ENCODE measurements at places on chromosomes 3 and 15.

DNA sequence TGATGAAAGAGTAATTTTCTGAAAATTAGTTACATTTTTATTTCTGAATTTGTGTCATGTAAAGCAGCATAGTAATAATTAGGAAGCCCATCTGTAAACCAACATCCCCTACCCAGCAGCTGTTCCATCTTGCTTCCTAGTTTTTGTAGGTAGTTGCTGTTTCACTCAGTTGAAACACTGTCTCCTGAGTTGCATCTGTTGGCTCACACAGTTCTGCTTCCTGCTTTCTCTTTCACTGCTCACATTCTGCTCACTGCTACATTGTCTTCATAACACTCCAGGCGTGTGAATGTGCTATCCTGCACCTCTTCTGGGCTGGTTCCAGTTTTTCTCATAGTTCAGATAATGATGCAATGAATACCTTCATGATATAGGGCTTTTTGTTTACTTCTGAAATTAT lies 123.4 kb downstream of the EPHB1 start:
- no peak for DNase-seq

GRCh38 chr3:136559896-136560295 lies 192.3 kb downstream of the STAG1 start:
- no peak for DNase-seq

DNA sequence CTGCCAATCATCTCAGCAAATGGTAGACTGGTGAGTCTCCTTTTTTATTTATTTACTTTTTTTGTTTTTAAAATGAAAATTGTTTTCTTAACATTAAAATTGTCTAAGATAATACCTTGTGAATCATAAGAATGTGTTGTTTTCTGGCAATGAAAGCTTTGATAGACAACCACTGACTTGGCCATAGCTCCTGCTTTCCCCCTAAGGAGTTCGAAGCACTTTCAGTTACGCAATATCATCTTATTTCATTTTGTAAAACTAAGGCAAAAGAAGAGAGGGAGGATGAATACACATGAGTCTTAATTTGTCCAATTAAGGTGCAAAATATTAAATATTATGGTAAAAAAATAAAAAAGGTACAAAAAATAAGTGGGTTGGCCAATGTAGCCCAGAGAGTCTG lies 74.8 kb upstream of the PLCL2 start:
- DNase-seq = no peak

DNA sequence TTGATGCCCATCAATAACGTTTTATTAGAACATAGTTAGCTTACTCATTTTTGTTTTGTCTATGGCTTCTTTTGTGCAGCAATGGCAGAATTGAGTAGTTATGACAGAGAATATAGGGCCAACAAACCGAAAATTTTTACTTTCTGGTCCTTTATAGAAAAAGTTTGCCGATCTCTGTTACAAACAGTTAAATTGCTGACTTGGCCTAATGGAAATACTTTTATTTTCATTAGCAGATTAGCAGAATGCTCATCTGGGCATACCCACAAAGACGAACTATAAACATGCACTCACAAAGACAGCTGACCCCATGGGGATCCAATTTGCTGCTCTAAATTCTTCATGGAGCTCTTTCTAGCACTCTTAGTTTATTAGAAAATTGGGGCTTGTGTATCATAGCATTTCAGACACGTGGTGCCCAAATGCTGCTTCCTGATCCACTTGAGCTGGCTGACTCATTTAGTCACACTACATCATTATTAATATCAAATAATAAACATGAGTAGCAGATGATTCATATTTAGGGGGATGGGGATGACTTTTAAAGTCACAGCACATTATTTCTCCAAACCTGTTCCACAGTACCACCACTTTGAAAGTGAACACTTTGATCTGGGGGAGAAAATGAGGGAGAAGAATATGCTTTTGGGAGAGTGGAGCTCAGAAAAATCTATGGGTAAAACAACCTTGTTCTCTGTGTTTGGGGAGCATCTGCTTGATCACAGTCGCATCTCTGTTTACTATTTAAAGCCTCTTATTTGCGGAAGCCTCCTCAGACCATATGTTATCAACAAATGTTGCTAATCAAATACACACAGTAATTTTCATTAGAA lies 228.1 kb upstream of the FEZF2 start:
- DNase-seq = no peak

DNA sequence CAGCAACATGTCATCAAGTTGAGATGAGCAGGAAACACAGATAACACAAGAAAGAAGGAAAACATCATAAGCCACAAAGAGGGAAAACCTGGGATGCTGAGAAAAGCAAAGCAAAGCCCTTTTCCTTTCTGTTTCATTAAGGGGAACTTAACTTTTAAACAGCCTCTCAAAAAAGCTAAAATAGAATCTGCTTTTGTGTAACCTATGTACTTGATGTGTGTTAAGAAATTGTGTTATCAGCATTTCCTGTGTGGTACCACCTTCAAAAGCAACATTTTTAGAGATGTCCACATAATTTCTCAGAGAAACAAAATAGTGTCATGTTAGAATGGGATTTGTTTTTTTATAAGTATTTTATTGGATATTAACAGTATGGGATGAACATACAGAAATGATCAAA lies 206.2 kb downstream of the IL20RB start:
- no peak for DNase-seq

- no peak for DNase-seq
These were observed 201.6 kb upstream of the RGMA start for GRCh38 chr15:93290618-93290946.

DNA sequence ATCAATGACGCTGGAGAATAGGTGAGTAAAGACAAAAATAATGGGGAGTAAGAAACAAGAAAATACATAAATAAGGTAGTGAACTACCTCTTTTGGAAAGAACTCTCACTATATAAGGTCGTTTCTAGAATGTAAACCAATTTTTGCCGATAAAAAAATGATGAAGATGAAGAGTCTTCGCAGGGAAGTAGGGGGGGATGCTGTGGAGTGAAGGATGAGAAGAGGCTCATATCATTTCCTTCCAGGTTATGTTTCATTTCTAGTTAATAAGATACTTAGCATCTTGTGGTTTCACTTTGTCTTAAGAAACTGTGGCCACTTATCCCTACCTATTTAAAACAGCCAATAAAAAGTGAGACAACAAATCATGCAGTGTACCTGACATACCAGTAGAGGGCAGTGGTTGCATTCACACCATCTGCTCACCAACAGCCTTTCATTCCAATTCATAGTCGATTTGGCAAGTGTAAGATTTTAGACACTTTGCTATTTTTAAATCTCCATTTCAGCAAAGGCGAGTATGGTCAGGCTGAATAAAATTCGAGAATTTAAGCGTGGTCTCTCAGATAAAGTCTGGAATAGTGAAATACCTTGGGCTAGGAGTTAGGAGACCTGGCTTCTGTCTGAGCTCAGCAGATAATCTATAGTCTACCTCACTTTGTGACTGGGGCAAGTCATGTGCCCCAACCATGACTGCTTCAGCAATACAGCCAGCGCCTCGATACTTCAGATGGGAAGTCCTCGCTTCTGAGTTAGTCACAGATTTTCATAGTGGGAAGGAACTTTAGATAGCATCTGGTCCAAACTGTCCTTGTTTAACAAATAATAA lies 28.9 kb upstream of the ICE2 start:
- DNase-seq = no peak

GRCh38 chr3:123739106-123739505 lies 145.0 kb downstream of the MYLK start:
- DNase-seq = no peak

DNA sequence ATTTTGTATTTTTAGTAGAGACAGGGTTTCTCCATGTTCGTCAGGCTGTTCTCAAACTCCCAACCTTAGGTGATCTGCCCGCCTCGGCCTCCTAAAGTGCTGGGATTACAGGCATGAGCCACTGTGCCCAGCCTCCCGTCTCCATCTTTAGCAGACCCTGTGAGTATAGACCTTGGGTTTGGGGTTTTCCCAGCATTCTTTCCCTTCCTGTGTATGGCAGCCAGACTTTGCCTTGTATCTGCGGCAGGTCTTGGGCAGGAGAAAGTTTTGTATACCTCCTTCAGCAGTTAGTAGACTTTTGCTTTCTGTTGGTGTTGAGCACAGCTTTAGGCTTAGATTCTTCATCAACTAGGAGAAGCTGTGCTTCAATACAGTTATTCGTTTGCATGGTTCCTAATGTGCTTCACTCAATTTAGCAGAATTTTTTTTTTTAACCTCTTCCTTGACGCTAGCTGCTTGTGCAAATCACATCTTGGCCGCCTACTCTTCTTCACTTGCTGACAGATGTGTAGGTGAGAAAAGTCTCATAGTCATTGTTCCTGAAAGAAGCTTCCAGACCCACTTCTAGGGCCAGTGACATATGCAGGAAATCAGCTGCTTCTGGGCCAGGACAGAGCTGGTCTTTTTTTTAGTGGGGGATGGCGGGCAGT lies 38.4 kb downstream of the MAP2K1 start:
- DNase-seq = no peak

GRCh38 chr3:39106281-39106811 lies 1.1 kb downstream of the GORASP1 start:
- DNase-seq = no peak

GRCh38 chr15:98876451-98877369 lies 130.9 kb downstream of the PGPEP1L start:
- DNase-seq = no peak

DNA sequence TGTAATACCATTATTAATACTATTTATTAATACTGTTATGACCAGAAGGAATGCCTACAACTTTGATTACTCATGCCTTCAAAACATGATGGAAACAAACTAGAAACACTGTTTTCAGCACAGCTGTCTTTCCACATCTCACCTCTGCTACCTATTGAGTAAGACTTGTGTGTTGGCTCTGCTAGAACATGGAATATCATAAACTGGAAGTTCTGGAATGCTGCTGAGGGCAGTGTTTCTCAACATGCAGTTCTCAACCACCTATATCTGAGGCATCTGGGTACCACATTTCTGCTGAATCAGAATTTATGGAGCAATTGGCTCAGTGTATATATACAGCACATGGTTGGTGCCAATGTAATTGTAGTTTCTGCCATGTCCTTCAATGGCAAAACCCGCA lies 392.1 kb downstream of the TUSC7 start:
- no peak for DNase-seq

- DNase-seq = no peak
These were observed 2.3 kb downstream of the SUCNR1 start for GRCh38 chr3:151875759-151876158.

GRCh38 chr3:117463276-117464115 lies 753.9 kb downstream of the TUSC7 start:
- no peak for DNase-seq

DNA sequence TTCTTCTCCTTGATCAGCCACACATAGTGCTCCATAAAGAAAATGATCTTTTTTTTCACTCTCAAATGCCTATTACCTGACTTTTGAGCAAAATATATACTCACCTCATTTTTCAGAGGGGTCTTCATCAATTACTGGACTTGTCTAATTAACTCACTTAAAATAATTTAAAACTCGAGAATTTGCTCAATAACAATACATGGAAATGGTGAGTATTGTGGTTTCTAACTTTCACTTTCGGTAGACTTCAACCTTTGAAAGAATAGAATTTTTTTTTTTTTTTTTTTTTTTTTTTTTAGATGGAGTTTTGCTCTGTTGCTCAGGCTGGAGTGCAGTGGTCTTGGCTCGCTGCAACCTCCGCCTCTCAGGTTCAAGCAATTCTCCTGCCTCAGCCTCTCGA lies 17.7 kb upstream of the EPHB1 start:
- no peak for DNase-seq

GRCh38 chr15:42191610-42192346 lies 16.3 kb downstream of the VPS39 start:
- DNase-seq = no peak

- DNase-seq = no peak
These were observed 16.9 kb downstream of the ABHD2 start for GRCh38 chr15:89105147-89105546.

DNA sequence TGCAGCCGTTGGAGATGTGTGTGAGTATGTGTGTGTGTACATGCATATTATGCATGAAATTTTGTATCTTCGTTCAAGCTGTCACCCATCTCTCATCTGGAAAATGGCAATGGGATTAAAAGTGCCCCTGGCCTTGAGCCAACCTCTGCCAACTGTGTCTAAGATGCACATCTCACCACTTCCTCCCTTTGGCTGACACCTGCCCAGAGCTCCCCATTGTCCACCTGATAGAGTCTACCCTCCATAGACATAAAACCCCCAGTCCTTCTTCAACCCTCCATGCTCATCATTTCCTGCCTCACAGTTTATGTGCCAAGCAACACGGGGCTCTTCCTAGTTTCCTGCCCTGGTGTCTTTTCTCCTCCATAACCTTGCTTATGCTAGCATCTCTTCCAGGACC lies 187.5 kb upstream of the HES1 start:
- no peak for DNase-seq

DNA sequence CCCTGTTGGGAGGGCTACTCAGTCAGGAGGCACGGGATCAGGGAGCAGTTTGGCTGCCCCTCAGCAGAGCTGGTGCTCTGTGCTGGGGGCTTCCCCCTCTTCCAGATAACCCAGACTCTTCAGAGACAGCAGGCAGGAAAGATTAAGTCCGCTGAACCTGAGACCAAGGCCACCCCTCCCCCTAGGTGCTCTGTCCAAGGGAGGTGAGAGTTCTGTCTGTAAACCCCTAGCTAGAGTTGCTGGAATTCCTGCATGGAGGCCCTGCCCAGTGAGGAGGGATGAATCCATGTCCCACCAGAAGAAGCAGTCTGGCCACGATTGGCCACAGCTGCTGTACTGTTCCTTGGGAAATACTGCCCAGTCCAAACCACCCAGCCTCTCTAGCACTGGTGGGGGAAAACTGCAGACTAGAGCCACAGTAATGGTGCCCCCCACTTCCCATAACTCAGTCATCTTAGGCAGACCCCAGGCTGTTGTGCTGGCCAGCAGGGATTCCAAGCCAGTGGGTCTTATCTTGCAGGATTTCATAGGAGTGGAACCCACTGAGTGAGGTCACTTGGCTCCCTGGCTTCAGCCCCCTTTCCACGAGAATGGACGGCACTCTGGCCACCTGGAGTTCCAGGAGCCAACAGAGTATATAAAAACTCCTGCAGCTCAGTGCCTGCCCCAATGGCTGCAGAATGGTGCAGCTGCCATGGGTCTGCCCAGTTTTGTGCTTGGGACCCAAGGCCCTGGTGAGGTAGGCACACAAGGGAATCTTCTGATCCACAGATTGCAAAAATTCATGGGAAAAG lies 42.9 kb downstream of the NPAP1 start:
- DNase-seq = no peak

DNA sequence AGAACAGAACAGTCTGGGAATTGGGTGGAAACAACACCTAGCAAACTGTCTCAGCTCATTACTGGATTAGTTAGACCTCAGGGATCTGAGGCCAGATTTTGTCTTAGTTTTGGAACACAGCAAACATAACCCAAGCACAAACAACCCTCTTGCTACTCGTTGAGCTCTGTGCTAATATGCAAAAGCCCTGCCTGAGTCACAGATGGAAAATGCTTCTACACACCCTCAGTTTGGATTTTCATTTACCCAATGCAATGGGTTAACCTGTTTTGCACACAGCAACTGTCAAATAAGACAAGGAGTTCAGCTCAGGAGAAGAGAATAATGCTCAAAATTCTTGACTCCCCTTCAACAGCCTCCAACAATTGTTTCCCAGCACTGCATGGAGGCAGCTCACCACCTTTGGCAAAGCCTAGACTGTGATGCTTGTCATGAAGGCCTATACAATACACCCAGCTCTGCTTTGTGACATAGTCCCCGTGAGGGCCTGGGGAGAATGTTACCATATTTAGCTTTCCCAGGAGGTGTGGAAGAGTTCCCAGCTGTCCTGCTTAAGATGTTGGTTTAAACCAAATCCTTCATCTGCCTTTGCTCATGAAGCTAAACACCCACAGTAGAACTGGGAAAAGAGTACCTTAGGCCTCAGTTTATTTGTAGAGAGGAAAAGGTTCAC lies 68.9 kb upstream of the MNS1 start:
- DNase-seq = no peak

- DNase-seq = no peak
These were observed 60.5 kb downstream of the SENP2 start for GRCh38 chr3:185646382-185647133.

GRCh38 chr3:10420745-10421475 lies 84.5 kb downstream of the ATP2B2 start:
- DNase-seq = no peak
